ELF-1 (cell line): ENCODE measurements at places on chromosomes 2 and 18.

DNA sequence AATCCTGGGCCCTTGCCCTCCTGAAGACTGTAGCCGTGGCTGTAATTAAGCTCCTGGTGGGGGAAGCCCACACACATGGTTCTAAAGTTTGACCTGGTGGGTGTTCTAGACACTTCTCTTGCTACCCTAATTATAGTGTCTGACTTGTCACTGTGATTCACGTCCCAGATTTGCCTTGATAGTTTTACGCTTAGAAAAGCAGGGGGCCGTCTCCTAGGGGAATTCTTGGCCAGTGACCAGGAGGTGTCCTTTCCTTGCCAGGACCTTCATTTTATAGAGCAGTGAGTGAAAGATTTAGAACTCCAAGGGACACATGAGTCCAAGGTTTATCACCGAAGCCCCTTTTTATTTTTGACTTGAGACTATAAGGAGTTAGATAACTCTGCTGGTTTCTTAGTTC lies 9.0 kb downstream of the TMEM214 start:
- no peak for DNase-seq

DNA sequence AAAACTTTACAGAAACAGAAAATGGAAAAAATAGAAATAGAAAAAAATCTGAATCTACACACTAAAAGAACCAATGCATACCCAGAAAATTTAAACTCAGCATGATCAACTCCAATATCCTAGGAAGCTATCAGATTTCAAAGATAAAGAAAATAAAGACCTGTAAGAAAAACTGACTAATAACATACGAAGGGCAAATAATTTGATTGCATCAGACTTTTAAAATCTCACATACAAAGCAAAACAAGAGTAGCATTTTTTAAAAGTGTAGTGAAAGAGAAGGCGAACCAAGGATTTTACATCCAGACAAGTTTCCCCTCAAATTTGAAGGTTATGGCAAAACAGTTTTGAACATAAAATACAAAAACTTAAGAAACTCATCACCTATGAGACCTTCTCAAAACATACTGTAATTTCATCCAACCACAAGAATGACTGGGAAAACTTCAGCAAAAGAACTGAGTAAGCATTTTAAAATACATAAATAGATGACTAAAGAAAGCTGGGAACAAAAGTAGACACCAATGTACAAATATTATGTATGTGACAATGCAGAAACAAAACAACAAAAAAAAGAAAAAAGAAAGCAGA lies 54.8 kb downstream of the NBAS start:
- no peak for DNase-seq

DNA sequence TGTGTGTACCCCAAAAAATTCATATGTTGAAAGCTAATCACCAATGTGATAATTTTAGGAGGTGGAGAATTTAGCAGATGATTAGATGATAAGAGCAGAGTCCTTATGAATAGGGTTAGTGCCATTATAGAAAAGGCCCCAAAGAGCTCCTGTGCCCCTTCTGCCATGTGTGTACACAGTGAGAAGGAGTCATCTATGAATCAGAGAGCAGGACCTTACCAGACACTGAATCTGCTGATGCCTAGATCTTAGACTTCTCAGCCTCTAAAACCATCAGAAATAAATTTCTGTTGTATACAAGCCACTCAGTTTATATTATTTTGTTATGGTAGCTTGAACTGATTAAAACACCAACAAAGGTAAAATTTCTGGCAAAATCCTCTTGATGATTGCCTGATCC lies 560.0 kb upstream of the CDH2 start:
- no peak for DNase-seq

GRCh38 chr18:11387880-11388279 lies 221.5 kb upstream of the SLC35G4 start:
- DNase-seq = peak; percentile 28

DNA sequence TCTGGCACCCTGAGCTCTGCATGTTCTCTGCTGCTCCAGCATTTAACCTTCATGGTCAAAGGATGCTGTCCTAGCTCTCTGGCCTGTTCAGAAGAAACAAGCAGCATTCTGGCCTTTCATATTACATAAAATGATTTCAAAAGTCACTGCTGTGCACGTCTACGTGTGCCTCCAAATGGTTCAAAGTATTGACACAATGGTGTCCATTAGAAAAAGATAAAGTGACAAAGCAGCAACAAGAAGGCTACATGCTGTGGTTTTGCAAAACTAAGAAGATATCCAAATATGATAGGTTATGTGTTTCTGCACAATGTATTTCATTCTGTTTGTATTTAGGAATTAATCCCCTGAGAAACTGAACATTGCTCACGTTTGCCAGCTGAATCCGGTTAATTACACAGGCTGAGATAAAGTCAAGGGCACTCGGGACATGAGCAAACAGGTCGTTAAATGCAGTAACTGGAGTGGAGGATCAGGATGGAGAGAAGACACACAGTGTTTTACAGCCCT lies 258.5 kb downstream of the DOK6 start:
- no peak for DNase-seq

DNA sequence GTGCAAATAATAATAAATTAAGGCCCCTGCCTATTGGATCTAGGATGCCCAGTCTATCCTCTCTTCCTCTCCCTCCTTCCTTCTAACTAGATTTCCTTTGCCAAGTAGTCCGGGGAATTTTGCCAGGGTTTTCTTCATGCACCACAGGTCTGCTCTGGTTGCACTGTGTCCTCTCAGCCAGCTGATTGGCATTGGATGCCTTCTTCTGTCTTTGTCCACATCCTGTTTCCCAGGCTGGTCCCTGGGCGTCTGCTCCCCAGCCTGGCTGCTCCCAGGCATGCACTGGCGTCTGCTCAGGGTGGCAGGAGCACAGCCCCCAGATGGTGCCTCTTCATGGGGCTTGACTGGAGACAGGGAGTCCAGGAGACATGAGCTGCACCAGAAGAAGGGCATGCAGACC lies 66.4 kb downstream of the GALR1 start:
- DNase-seq = no peak

DNA sequence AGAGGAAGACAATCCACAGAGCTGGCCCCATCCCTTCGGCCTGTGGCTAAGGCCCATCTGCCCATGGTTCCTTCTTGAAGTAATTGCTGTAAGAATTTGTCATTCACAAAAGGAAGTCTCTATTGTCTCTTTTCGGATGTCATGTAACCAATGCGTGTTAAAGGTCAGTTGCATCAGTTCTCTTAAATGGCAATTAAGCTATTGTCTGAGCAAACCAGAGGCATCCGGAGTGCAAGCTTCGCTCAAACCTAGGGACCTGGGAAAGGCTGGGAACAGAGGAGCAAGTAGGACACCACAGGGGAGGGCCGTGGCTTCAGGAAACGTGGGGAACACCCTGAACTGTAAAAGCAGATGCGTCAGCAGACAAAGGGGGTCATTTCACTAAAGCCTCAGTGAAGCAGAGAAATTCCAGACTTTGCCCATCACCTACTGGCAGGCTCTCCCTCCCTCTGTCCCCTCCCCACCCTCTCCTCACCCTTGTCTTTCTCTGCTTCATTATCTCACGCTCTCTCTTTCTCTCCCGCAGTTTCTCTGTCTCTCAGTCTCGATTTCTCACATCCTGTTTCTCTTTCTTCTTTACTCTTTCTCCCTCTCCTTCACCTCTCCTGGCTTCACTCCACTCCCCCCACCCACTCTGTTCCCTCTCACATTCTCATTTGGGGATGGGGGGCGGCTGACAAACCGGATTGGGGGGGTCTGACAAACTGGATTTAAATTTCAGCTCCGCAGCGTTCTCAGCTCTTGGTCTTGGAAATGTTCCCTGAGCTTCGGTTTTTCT lies 204.6 kb upstream of the TNP1 start:
- peak; percentile 23 for DNase-seq

GRCh38 chr18:69755041-69755440 lies 192.6 kb downstream of the CD226 start:
- DNase-seq = no peak

GRCh38 chr18:7812431-7813063 lies 245.4 kb downstream of the PTPRM start:
- no peak for DNase-seq

- peak; percentile 74 for DNase-seq
These were observed 562.1 kb downstream of the TMX3 start for GRCh38 chr18:68152770-68153169.

DNA sequence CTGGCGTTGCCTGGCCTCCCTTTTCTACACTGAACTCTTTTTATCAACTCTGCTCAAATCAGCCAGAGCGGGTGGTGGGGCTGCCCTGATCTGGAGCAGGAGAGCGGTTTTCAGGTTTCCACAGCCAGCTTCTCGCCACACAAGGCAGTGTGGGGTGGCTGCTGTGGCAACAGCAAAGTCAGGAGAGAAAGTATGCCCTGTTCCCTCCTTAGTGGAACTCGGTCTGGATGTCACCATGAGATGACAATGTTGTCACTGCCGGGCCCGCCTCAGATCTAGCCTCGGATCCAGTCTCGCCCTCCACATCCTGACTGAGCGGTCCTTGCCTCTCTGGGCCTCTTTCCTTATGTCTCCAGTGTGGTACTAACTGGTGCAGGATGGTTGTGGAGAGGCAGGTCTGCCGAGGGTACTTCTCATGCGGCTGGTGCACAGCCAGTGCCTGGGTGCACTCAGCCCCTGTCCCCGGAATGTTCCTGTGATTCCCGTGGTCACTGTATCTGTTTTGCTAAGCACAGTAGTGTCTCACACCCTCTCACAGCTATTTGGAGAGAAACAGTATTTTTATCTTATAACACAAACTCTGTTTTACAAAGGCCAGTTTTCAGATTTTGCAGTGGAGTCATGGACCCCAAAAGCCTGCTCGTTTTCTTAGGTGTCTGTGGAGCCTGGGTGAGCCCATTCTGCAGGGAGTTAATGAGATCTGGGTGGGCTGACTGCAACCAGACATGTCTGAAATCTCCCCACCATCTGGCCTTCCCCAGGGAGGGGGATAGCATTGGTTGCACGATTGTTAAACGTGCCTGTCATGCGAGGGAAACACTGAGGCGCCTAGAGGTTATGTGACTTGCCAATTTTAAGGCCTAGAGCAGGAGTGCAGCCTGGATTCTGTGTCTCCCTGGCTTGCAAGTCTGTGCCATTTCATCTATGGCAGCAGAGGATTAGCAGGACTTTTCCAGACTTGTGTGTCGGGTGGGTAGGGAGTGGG lies 261.1 kb upstream of the AGAP1 start:
- no peak for DNase-seq

DNA sequence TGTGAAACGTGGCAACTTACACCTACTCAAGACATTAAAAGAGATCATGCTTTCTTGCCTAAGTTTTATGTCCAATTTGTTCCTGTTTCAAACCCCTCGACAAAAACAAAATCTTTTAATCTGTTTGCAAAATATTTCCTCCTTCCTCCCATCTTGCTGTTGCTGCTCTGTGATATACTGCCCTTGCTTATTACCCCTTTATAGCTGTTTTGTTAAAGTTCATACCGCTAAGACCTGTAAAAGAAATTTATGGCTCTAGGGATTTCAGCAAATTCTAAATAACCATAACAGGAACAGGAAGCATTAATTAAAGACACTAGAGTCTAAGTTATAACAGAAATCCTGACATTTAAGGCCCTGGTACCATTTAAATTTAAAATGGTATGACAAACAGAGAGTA lies 1268.2 kb upstream of the PIK3C3 start:
- no peak for DNase-seq

DNA sequence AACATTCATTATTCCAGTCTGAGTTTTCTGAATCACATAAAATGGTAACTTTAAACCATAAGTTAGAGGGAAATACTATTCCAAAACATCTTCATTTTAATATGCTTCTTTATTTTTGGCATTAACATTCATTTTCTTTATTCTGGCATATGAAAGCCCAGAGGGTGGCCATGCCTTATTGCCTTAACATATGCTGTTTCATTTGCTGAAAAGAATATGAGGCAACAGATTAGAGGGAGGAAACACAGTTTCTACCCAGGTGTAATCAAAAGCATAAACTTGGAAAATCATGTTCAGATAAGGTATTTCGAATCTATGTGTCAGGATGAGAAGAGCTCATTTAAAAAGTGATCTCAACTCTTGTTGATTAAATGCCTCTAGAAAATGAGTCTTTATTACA lies 379.9 kb upstream of the DSEL start:
- DNase-seq = no peak

DNA sequence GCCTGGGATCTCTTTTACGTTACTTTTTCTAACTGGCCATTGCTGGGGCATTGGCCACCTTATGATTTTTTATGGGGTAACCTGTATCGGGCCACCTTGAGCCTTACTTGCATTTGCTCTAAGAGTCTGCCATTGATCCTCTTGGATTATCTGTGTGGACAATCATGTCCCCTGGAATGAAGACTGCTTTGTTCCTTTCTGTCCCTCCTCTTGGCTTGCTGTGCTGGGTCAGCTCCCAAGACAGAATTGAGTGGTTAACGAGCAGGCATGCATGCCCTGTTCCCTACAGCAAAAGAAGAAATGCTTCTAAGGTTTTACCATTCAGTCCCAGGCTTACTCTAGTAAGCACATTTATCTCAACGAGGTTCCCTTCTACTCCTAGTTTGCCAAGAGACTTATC lies 46.3 kb downstream of the MAL start:
- DNase-seq = no peak

GRCh38 chr2:231373786-231374349 lies 21.6 kb upstream of the B3GNT7 start:
- no peak for DNase-seq

- DNase-seq = no peak
These were observed 208.9 kb downstream of the MIB1 start for GRCh38 chr18:21949326-21950015.

DNA sequence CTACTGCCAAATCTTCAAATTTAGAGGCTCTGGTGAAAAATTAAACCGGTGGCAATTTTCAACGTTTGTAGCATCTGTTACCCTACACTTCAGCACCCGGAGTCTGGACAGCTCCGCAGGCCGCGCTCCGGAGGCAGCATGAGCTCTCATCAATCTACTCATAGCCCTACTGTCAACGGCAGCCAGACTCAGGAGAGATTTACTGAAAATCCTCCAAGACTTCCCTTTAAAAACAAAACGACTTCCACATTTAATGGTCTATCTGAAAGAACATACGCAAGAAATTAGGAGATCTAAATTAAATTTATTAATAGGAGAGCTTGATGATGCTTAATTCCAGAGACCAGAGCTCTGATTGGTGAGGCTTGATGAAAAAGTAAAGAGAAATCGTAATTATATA lies 970 bp upstream of the ADCYAP1 start:
- DNase-seq = peak; percentile 75

- peak; percentile 36 for DNase-seq
These were observed 49.2 kb downstream of the PLB1 start for GRCh38 chr2:28544922-28545589.

GRCh38 chr2:227428731-227429285 lies 41.1 kb upstream of the SCYGR1 start:
- no peak for DNase-seq

GRCh38 chr18:49915352-49915751 lies 102.0 kb upstream of the ACAA2 start:
- DNase-seq = no peak

DNA sequence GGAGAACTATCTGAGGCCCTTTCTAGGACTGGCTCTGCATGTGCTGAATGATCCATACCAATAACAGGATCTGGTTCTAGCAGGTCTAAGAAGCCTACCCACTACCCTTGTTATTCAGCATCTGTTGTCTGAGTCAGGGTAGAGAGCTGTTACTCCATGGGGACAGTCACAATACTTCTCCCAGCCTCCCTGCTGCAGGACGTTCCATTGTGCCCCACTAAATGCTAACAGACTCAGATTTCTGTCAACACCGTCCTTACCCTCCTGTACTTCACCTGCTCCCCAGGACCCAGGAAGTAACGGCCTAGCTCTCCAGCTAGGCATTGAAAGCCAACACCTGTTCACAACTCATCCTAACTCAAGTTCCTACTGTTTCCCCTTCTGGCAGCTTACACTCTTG lies 719.7 kb upstream of the ID2 start:
- no peak for DNase-seq

- peak; percentile 81 for DNase-seq
These were observed 71.6 kb upstream of the CHRNA1 start for GRCh38 chr2:174835797-174836255.
